ENCODE measurements at places on chromosomes 4 and X. TPM values are rescaled to one million over a fixed set of nuclear protein-coding genes. Genes with fewer than 3 reads are reported as not detected.

GRCh38 chr4:153725136-153725830 lies 34.5 kb downstream of the RNF175 start:
- no peaks in the 10 kb centered on the region for H3K4me1 ChIP-seq
- peaks cover 15% of the 10 kb centered on the region for H3K27me3 ChIP-seq

The ALAS2 gene
- not detected for total RNA-seq

DNA sequence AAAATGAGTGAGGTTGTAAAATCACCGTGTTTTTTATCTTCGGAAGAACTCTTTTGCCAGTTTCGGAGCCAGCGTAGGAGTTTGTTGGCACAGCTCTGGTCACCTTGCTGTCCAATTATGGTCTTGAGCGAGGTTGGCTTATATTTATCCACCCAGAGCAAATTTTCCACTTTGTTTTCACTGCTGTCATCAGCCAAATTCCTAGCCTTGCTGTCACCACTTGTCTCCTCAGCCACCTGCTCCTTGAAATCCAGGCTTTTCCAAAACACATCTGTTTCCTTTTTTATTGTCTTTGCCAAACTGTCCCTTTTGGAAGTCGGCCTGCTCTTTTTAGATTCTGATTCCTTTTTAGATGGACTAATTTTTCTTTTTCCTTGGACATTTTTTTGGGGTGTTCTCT lies 57.6 kb downstream of the RFC1 start:
- no peak overlapping the region for H3K4me3 ChIP-seq
- H3K36me3 ChIP-seq: peaks cover 35% of the 10 kb centered on the region
- peaks cover 30% of the 10 kb centered on the region for H3K4me1 ChIP-seq
- no peaks in the 10 kb centered on the region for H3K27me3 ChIP-seq

The CRMP1 gene
- not detected for total RNA-seq

- H3K4me1 ChIP-seq: no peaks in the 10 kb centered on the region
- DNase-seq: no peak
- H3K27me3 ChIP-seq: peaks cover 12% of the 10 kb centered on the region
- no peaks in the 10 kb centered on the region for H3K36me3 ChIP-seq
- H3K27ac ChIP-seq: no peak overlapping the region
These were observed 20.7 kb downstream of the FRMPD3 start for GRCh38 chrX:107470198-107470597.

All from HFFc6 (cell line).